Activated T-cell treated with anti-CD3 and anti-CD28 coated beads, Interleukin-2, amount 50 U/mL, for 24 hours (primary cell): ENCODE measurements at places on chromosomes 4 and X.

GRCh38 chr4:76950956-76951671 lies 1.6 kb downstream of the SEPTIN11 start:
- peak; percentile 45 for DNase-seq
- peak overlapping the region; percentile 85 for H3K4me3 ChIP-seq
- peaks cover 20% of the 10 kb centered on the region for H3K4me1 ChIP-seq
- no peak overlapping the region for H3K27ac ChIP-seq

GRCh38 chrX:42616981-42617380 lies 161.0 kb downstream of the PPP1R2C start:
- no peak overlapping the region for H3K27ac ChIP-seq
- no peak overlapping the region for H3K4me3 ChIP-seq
- H3K27me3 ChIP-seq, result peaks cover 22% of the 10 kb centered on the region
- no peak for DNase-seq

- peaks cover 24% of the 10 kb centered on the region for H3K4me1 ChIP-seq
- no peak for DNase-seq
- H3K27ac ChIP-seq, result no peak overlapping the region
- H3K4me3 ChIP-seq, result no peak overlapping the region
These were observed 76.2 kb downstream of the ANTXR2 start for GRCh38 chr4:79996851-79997250.

- no peaks in the 10 kb centered on the region for H3K27me3 ChIP-seq
- no peaks in the 10 kb centered on the region for H3K36me3 ChIP-seq
- DNase-seq, result no peak
- H3K4me1 ChIP-seq, result no peaks in the 10 kb centered on the region
- no peak overlapping the region for H3K4me3 ChIP-seq
These were observed 71.1 kb upstream of the KCNIP4 start for GRCh38 chr4:22019676-22020075.

DNA sequence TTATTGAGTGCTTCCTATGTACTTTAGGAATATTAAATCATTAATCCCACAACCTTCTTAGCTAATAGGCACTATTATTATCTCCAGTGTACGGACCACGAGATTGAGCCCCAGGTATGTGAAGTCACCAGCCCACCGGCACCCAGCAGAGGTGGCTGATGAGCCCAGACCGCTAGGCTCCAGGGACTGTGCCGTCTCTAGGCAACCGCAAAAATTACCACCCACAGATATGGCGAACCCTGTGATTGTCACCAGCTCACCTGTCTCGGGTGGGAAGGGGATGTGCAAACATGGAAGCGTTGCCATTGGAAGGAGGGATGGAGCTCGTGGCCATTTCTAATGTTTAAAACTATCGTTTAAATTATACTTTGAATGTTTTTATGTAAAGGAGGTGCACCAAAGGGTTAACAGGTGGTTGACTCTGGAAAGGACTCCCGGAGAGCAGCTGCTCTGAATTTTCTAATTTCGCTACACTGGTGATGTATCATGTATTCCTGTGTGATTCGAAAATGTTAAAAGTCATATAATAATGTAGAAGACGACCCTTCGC lies 21.0 kb upstream of the JAKMIP1 start:
- no peaks in the 10 kb centered on the region for H3K36me3 ChIP-seq
- DNase-seq, result no peak
- no peak overlapping the region for H3K27ac ChIP-seq

- peaks cover 46% of the 10 kb centered on the region for H3K4me1 ChIP-seq
- no peaks in the 10 kb centered on the region for H3K27me3 ChIP-seq
- no peak overlapping the region for H3K27ac ChIP-seq
These were observed 91.1 kb downstream of the PPP3CA start for GRCh38 chr4:101256222-101256621.

GRCh38 chr4:16952462-16952871 lies 54.0 kb upstream of the LDB2 start:
- no peaks in the 10 kb centered on the region for H3K36me3 ChIP-seq
- no peak overlapping the region for H3K4me3 ChIP-seq
- no peaks in the 10 kb centered on the region for H3K4me1 ChIP-seq
- H3K27me3 ChIP-seq, result peaks cover 15% of the 10 kb centered on the region
- no peak overlapping the region for H3K27ac ChIP-seq

- no peaks in the 10 kb centered on the region for H3K4me1 ChIP-seq
- no peak for DNase-seq
- no peaks in the 10 kb centered on the region for H3K36me3 ChIP-seq
- H3K27me3 ChIP-seq, result no peaks in the 10 kb centered on the region
These were observed 1317.6 kb downstream of the ADGRL3 start for GRCh38 chr4:62517716-62518115.

GRCh38 chr4:87220094-87220822 lies at the start of gene KLHL8:
Gene KLHL8 (minus strand): TSS chr4:87220618. CDS start chr4:87195539, 25,079 bp downstream.
- H3K4me1 ChIP-seq, result peaks cover 26% of the 10 kb centered on the region
- no peaks in the 10 kb centered on the region for H3K27me3 ChIP-seq
- peak; percentile 93 for DNase-seq
- peaks cover 24% of the 10 kb centered on the region for H3K36me3 ChIP-seq

DNA sequence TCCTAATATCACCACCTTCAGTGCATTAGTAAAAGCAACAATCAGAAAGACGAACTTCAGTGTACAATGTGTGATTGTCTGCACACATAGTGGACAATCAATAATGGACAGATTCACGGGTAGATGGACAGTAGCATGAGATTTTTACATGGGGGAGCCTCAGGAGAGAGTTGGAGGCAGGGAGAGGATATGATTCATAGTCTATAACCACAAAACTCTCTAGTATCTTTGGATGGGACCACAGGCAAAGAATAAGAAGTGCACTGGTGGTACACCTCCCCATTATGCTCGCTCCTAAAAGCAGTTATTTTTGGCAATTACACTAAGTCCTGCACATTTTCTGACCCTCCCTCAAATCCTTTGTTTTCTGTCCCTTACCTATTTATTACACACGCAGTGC lies 624.4 kb upstream of the ACTRT1 start:
- no peak for DNase-seq
- no peak overlapping the region for H3K4me3 ChIP-seq
- no peaks in the 10 kb centered on the region for H3K36me3 ChIP-seq
- H3K4me1 ChIP-seq, result no peaks in the 10 kb centered on the region

- peaks cover 68% of the 10 kb centered on the region for H3K4me1 ChIP-seq
- peak overlapping the region; percentile 86 for H3K27ac ChIP-seq
- H3K36me3 ChIP-seq, result peaks cover 7% of the 10 kb centered on the region
- H3K4me3 ChIP-seq, result no peak overlapping the region
These were observed 71.3 kb downstream of the LRBA start for GRCh38 chr4:150943818-150944217.

- H3K36me3 ChIP-seq, result peaks cover 20% of the 10 kb centered on the region
- no peak overlapping the region for H3K4me3 ChIP-seq
- DNase-seq, result no peak
- H3K27me3 ChIP-seq, result no peaks in the 10 kb centered on the region
- H3K4me1 ChIP-seq, result peaks cover 4% of the 10 kb centered on the region
- no peak overlapping the region for H3K27ac ChIP-seq
These were observed 66.6 kb downstream of the CD99L2 start for GRCh38 chrX:150831863-150832262.

GRCh38 chr4:6474053-6474568 lies 1.7 kb upstream of the PPP2R2C start:
- H3K36me3 ChIP-seq, result no peaks in the 10 kb centered on the region
- H3K4me3 ChIP-seq, result no peak overlapping the region
- no peak for DNase-seq

GRCh38 chrX:73647212-73647611 lies 84.2 kb downstream of the CHIC1 start:
- no peak for DNase-seq
- no peak overlapping the region for H3K27ac ChIP-seq
- H3K36me3 ChIP-seq, result peaks cover 33% of the 10 kb centered on the region
- H3K4me3 ChIP-seq, result no peak overlapping the region
- no peaks in the 10 kb centered on the region for H3K4me1 ChIP-seq
- H3K27me3 ChIP-seq, result peaks cover 24% of the 10 kb centered on the region

GRCh38 chrX:132395026-132395425 lies 93.8 kb downstream of the MBNL3 start:
- peaks cover 13% of the 10 kb centered on the region for H3K27me3 ChIP-seq
- H3K4me3 ChIP-seq, result no peak overlapping the region
- DNase-seq, result no peak
- H3K4me1 ChIP-seq, result no peaks in the 10 kb centered on the region
- no peak overlapping the region for H3K27ac ChIP-seq

- H3K27me3 ChIP-seq, result no peaks in the 10 kb centered on the region
- no peak overlapping the region for H3K4me3 ChIP-seq
- H3K27ac ChIP-seq, result no peak overlapping the region
- DNase-seq, result no peak
- no peaks in the 10 kb centered on the region for H3K4me1 ChIP-seq
- H3K36me3 ChIP-seq, result no peaks in the 10 kb centered on the region
These were observed 352.3 kb downstream of the GRXCR1 start for GRCh38 chr4:43244688-43245382.

DNA sequence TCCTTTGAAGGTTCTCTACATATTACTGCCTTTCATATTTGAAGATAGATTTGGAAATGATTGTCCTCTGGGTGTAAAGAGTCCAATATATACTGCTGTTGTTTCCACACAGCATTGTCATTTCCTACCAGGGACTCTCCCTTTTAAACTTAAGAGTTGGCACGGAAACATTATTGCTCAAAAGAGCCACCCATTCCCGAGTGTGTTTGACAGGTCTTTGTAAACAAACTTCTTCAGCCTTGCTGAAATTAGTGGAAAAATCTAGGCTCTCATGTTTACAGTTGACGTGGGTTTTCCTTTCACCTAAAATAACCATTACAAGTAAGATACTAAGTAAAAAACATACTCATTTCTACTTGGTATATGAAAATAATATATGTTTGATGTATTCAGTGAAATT lies 111.4 kb upstream of the LIMCH1 start:
- no peak overlapping the region for H3K27ac ChIP-seq
- no peaks in the 10 kb centered on the region for H3K4me1 ChIP-seq
- no peaks in the 10 kb centered on the region for H3K27me3 ChIP-seq
- DNase-seq, result no peak
- H3K4me3 ChIP-seq, result no peak overlapping the region

GRCh38 chrX:4876268-4876667 lies 1162.8 kb upstream of the PRKX start:
- no peaks in the 10 kb centered on the region for H3K36me3 ChIP-seq
- H3K27me3 ChIP-seq, result no peaks in the 10 kb centered on the region
- H3K27ac ChIP-seq, result no peak overlapping the region
- H3K4me3 ChIP-seq, result no peak overlapping the region
- no peak for DNase-seq

DNA sequence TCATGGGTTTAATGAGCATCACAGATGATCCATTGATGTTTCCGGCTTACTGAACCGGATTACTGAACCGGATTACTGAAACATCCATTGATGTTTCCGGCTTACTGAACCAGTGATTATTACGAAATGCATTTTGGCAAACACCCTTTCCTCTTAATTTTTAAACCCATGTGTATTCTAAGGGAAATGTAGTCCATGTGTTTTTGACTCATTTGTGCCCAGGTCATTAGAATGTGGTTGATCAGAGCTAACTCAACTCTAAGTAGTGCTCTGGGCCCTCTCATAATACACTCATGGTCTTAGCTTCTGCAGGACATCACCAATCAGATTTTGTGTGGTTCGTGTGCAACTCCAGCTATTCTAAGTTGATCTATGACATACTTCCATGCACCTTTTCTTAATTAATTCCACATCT lies 141.6 kb downstream of the SPATA18 start:
- DNase-seq, result no peak
- no peak overlapping the region for H3K27ac ChIP-seq
- H3K27me3 ChIP-seq, result no peaks in the 10 kb centered on the region
- no peak overlapping the region for H3K4me3 ChIP-seq

DNA sequence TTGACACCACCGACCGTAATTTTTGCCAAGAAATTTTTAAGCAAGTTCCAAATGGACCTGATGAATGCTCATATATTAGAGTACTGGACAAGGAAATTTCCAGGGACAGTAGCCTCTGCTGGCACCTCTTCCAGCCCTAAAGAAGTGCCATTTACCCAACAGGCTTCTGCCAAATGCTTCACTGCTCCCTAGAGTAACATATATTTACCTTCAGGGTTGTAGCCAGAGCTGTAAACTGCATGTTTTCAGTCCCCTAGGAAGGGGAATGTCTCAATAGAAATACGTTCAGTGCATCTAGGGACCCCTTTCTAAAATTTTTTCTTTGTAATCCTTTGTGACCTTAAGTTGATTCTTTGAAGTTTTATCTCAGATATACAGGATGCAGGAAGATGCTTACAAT lies 143.1 kb upstream of the SMAD1 start:
- no peaks in the 10 kb centered on the region for H3K4me1 ChIP-seq
- H3K27me3 ChIP-seq, result peaks cover 4% of the 10 kb centered on the region
- DNase-seq, result no peak
- H3K27ac ChIP-seq, result no peak overlapping the region
- no peak overlapping the region for H3K4me3 ChIP-seq

DNA sequence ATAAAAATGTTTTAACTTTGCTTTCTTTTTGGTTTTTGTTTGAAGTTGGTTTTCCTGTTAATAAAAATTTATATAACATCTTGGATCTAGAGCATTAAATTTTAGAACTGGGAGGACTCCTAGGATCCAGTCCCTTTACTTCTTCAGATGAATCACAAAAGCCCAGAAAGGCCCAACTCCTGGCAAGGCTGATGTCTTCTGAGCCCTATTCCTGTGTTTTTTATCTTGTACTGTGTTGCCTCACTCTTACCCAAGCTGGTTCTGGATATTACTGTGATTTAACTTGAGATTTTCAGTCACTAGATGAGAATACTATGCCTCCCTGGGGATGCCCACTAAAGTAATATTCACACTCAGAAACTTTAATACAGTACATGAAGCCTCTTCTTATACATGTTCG lies 127.1 kb upstream of the GALNT7 start:
- no peaks in the 10 kb centered on the region for H3K4me1 ChIP-seq
- H3K4me3 ChIP-seq, result no peak overlapping the region
- H3K27ac ChIP-seq, result no peak overlapping the region
- H3K36me3 ChIP-seq, result no peaks in the 10 kb centered on the region
- peaks cover 36% of the 10 kb centered on the region for H3K27me3 ChIP-seq

GRCh38 chr4:126558596-126558995 lies 1074.2 kb upstream of the INTU start:
- no peaks in the 10 kb centered on the region for H3K4me1 ChIP-seq
- H3K4me3 ChIP-seq, result no peak overlapping the region
- H3K27me3 ChIP-seq, result no peaks in the 10 kb centered on the region
- no peak overlapping the region for H3K27ac ChIP-seq

DNA sequence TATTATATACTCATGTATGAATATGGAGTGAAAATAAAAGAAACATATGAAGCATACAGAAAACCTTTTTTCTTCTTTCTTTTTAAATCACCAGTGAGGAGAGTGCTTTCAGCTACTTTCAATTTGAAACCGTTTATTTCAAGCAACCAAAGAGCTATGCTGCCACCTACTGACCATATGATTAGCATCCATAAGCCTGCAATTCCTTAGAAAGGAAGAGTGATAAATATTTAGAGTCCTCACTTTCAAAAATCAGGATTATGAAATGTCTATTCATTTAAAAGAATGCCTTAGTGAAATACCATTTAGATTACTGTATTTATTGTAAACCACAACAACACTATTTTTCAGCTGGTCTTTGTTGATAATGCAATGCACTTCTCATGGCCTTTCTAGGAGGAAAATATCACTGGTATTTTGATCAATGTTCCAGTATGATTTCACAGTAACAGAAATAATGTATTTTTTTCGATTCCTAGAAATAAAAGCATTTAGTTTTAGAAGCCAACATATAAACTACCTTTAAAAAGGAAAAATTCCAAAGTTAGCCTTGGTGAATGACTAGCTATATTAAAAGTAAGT lies 667.6 kb downstream of the PCDH18 start:
- H3K27me3 ChIP-seq, result no peaks in the 10 kb centered on the region
- H3K36me3 ChIP-seq, result no peaks in the 10 kb centered on the region
- H3K27ac ChIP-seq, result no peak overlapping the region
- no peaks in the 10 kb centered on the region for H3K4me1 ChIP-seq
- no peak overlapping the region for H3K4me3 ChIP-seq
